AG04450 (cell line): ENCODE measurements at places on chromosomes 11 and 22. TPM values are rescaled to one million over a fixed set of nuclear protein-coding genes. Genes with fewer than 3 reads are reported as not detected.

PGA5 gene
- 2.1 and 2.8 TPM in 2 replicates for polyA plus RNA-seq

DNA sequence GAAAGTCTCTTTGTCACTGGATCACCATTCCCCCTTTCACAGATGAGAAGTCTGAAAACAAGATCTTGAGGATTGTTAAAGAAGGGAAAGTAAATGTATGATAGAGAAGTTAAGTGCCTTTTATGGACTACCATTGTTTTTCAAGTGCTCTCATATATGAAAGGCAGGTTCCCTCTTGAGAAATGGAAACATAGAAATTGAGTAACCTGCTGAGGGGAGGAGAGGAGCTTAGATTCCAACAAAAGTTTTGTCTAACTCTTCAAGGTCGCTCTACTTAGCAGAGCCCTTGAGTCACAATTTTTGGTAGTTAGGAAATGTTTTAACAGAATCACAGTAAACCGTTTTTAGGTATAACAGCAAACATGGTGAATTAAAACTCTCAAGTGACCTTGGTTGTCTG is 80.1 kb downstream of the SVIP start:
- no peak for DNase-seq

DNA sequence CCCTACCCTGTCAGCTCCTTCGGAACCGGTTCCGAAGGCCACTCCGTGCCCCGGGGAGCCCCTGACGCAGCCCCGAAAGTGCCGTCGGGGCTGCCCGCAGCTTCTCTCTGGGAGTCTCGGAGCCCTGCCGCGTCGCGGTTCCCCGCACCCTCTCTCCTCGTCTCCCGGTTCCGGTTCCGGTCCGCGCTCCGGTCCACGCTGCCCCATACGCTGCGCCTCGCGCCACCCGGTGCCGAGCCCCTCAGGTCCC is 618 bp downstream of the MTA2 start:
- DNase-seq = no peak

DNA sequence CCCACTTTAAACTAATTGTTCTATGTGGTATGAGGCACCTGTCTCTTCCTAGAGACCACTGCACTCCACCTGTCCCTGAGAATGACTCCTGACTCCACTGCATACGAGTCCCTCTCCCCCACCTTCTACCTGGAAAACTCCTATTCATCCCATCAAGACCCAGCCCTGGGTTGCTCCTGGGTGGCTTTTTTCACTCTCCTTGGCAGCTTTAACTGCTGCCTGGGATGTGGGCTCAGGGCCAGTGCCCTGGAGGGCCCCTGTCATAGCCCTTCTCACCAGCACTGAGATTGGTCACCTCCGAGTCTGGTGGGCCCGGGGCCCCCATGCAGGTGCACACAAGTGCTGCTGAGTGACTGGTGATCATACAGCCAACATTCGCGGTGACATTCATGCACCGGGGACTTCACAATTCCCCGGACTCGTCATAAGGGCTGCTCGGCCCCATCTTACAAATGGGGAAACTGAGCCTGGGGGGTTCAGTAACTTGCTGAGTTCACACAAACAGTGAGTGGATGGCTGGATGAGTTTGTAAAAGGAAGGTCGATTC is 25.9 kb upstream of the TOLLIP start:
- no peak for DNase-seq

CD3D gene
- polyA plus RNA-seq = not detected in 2 replicates

FADS3 gene
- 38.9 and 52.9 TPM in 2 replicates for polyA plus RNA-seq

DNA sequence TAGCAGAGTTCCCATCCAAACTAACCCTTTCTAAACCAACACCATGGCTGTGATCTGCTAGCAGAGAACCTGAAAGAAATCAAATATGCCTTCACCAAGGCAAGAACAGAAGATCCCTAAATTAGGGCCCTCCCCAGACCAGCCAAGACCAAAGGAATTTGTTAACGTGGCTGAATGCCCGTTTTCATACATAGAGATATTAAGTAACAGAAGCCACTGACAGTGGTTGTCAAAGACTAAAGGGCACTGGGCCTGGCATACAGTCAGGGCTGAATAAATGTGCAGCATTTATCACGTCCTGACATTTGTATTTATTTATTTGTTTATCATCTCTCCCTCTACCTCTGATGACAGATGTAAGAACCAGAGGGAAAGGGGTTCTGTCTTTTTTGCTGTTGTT is 271.8 kb downstream of the LARGE1 start:
- no peak for DNase-seq

MOV10L1 gene
- 4.2 and 4.6 TPM in 2 replicates for polyA plus RNA-seq

GRCh38 chr22:19448076-19448607 is 631 bp upstream of the C22orf39 start:
- DNase-seq = no peak

DNA sequence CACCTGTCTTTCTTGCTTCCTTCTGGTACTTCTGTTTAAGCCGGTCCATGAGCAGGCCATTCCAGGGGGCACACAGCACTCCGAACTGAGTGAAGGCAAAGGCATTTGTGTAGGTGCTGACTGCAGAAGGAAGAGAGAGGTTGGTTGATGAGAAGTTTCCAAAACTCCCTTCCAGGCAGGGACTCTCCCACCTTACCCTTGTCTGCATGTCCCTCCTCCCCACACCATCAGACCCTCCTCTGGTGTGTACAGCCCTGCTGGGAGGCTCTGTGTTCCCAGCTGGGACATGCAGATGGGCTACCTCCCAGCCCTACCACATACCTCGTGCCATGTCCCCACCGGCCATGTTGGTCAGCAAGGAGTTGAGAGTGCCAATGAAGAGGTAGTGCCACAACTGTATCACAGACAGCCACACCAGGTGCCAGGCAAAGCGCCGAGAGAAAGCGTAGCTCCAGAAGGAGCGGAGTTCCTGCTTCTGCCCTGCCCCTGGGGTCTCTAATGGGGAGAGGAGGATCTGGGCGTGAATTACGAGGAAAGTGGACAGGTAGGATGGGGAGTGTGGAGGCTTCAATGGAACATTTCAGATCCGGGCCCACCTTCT is 12.2 kb downstream of the SLC43A3 start:
- DNase-seq = no peak

- DNase-seq = no peak
These were observed 287.4 kb upstream of the PDGFD start for GRCh38 chr11:104451197-104451893.

DNA sequence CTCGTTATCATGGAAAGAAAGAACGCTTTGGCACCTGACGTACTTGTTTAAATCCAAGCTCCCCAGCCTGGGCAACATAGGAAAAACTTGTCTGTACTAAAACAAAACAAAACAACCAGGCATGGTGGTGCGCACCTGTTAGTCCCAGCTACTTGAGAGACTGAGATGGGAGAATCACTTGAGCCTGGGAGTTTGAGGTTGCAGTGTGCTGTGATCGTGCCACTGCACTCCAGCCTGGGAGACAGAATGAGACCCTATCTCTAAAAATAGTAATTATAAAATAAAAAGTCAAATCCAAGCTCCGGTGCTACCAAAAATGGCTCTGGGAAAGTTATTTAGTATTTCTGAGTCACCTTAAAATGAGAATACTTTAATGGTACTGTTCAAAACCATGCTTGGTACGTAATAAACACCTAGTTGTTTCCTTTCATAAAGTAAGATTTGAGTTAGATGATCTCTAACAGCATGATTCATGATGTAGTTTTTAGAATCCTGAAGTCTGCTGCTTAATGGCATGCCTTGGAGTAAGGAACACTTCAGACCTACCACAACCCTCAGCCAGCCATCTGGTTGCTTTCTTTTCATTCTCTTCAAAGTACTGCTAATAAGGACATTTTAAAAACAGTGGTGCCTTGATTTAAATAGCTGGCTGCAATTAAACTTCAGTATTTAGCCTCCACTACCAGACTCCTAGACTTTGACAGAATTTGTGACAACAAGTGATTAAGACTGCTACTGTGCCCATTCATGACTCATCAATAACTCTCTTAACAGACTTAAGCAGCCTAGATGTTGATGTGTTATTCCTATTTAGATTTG is 8.4 kb downstream of the PPME1 start:
- no peak for DNase-seq

GRCh38 chr11:100297516-100297915 is 389.6 kb upstream of the ARHGAP42 start:
- DNase-seq = no peak

GRCh38 chr11:131760091-131761061 is 390.0 kb downstream of the NTM start:
- no peak for DNase-seq

- no peak for DNase-seq
These were observed 13.7 kb downstream of the RNF141 start for GRCh38 chr11:10526974-10527918.

DNA sequence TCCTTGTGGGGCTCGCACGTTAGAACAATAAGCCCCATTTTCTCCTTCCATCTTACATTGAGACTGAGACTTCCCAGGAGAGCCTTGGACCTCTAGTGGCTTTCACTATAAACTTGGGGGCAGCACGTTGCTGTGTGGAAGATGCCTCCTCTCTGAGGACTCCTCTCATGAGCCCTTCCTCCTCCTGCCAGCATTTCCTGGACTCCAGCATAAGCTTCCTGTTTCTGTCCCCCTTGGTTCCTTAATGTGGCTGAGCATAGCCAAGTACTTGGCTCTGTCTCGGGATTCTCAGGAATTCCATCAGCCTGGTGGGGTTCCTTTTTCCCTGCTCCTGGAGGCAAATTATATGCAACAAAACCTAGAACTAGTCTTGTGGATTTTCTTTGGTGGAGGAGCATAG is 38.8 kb upstream of the UBASH3B start:
- no peak for DNase-seq

DNA sequence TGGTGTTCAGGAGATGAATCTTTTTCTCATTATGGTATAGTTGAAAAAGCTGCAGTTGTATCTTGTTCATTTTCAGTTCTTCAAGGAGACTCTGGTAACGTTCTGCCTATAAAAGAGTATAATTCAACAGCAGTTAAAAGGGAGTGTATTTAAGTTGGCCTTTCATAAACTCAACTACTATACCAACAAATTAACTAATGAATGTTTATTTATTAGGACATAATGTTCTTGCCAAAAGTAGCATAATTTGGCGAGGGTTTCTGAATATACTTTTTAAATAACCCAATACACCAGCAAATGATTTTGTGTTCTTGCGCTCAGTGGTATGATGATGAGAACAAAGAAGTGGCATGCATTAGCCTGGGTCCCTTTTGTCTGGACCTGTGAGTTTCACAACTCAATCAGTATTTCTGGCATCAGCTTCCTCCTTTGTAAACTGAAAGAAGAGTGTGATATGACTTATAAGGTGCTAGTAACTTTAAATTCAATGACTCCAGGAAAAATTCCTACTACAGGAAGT is 10.9 kb downstream of the SMC1B start:
- DNase-seq = no peak

DNA sequence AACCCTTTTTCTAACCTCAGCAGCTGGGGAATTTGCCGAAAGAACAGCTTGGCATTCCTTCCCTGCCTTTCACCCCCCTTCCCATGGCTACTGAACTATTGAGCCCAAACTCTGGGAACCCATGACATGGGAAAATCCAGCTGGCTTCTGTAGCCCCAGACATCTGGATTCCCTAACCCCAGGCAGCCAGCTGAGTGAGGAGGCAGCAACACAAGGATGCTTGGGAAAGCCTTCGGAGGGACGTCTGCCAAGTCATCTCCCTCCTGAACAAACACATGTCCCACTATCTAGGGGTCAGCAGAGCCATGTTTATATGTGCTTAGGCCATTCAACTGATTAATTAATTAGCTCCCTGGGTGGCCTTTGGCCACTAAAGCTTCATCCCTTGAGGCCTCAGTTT is 21.6 kb downstream of the LRRC55 start:
- DNase-seq = no peak

DNA sequence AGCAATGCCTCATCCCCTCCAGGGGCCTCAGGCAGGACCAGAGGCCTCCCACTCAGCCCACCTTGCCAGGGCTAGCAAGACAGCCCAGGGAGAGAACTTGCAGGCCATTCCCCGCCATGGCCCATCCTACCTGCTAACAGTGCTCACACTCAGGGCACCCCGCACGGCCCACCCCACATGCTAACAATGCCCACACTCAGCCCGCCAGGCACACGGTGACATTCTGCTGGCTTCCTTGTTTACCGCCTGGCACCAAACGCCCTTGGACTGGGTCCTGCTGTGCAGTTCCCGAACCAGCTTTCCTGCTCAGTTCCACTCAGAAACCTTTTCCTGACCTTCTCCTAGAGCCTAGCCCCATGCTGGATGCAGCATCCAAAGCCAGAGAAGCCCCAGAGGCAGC is 33.5 kb upstream of the FADD start:
- no peak for DNase-seq

DNA sequence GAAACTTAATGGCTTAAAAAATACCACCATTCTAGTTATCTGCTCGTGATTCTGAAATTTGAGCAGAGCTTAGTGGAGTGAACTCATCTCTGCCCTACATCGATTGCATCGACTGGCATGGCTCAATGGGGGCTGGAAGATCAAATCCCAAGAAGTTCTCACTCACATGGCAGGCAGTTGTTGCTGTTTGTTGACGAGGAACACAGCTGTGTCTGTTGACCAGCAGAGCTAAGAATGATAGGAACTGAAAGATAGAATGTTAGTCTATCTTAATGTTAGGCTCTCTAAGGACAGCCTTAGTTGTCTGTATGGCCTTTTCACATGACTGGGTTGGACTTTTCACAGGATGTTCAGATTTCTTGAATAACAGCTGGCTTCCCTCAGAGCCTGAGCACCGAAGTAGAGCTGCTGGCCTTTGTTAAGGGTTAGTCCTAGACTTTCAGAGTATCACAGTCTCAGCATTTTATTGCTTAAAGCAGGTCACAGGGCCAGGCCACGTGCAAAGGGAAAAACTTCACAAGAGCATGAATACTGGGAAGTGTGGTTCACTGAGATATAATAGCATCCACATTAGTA is 31.6 kb upstream of the IZUMO1R start:
- no peak for DNase-seq

CRYBA4 gene
- not detected in 2 replicates for polyA plus RNA-seq

FERMT3 gene
- 0.38 and 0.72 TPM in 2 replicates for polyA plus RNA-seq

GRCh38 chr11:60899977-60900376 is 6.4 kb downstream of the PRPF19 start:
- DNase-seq = no peak

- no peak for DNase-seq
These were observed 1088.2 kb downstream of the BRD1 start for GRCh38 chr22:48739348-48740085.

GRCh38 chr11:95985174-95985808 is 61.4 kb upstream of the MTMR2 start:
- no peak for DNase-seq

DNA sequence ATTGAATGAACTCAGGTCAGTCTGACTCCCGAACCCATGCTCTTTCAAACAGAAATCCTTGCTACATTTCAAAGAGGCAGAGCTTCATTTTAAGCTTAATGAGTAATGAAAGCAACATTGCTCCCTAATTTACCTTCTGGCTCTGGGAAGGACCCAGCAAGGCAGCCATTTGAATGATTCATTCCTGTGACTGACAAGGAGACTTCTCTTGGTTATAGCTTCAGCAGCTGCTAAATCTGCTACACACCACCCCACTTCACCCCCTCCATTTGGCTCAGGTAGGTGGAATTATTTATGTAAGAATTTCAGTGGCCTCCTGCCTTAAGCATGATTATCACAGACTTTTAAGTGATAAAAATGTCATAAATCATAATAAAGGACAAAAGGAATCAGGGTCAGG is 117.7 kb downstream of the KCNC1 start:
- DNase-seq = no peak

- no peak for DNase-seq
These were observed 126.5 kb downstream of the RASSF10 start for GRCh38 chr11:13135385-13136271.

ROBO4 gene
- 0.30 and 0.40 TPM in 2 replicates for polyA plus RNA-seq
